NCI-H774 (cell line): ENCODE measurements at places on chromosomes 12 and 14.
A peak's percentile ranks its signal among the peaks of the same experiment; 100 is the strongest.

DNA sequence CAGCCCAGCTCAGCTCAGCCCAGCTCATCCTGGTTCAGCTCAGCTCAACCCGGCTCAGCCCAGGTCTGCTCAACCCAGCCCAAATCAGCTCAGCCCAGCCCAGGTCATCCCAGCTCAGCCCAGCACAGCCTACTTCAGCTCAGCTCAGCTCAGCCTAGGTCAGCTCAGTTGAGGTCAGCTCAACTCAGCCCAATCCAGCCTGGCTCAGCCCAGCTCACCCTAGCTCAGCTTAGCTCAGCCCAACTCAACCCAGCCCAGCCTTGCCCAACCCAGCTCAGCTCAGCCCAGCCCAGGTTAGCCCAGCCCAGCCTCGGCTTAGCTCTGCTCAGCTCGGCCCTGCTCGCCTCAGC lies 332.3 kb downstream of the TMEM121 start:
- DNase-seq: no peak

DNA sequence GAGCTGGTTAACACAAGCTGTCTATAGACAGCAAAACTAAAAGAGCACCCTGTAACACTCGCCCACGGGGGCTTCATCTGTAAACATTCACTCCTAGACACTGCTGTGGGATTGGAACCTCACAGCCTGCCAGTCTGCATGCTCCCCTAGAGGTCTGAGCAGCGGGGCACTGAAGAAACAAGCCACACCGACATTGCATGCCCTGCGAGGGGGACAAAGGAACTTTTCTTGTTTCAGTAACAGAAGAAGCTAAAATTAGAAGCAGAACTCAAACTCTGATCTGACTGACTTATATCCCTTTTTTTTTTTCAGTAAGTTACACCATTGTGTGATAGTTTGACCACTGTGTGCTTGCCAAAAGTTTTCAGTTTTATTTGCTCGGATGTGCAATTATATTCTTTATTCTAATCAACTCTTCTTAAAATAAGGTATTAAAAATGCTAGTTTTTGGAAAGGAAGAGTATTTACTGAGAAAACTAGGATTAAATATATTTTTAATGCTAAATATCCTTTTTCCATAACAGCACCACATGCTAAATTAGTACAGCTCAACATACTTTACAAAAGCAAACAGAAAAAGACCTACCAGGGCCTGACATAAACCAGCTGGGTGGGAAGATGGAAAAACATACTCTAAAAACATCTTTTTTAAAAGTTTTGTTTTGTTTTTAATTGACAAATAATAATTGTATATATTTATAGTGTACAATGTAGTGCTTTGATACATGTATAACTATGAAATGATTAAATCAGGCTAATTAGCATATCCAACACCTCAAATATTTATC lies 100.2 kb downstream of the EPS8 start:
- no peak for DNase-seq

DNA sequence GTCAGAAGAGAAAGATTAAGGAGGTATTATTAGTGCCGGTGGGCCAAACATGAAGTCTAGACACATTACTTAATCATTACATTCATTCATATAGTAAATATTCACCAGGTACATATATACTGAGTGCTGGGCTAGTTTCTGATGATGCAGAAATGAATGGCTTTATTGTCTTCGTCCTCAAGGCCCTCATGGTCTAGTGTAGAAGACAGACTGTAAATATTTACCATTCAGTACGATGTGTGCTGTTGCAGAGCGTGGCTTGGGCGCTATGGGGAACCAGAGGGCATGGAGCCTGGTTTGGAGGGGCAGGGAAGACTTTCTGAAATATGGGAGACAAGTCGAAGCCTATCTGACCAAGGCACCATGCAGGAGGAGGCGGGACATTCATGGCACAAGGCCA lies 37.0 kb upstream of the TCL1B start:
- DNase-seq: peak; percentile 50

GRCh38 chr14:52399104-52399503 lies 85.0 kb downstream of the PTGER2 start:
- no peak for DNase-seq

DNA sequence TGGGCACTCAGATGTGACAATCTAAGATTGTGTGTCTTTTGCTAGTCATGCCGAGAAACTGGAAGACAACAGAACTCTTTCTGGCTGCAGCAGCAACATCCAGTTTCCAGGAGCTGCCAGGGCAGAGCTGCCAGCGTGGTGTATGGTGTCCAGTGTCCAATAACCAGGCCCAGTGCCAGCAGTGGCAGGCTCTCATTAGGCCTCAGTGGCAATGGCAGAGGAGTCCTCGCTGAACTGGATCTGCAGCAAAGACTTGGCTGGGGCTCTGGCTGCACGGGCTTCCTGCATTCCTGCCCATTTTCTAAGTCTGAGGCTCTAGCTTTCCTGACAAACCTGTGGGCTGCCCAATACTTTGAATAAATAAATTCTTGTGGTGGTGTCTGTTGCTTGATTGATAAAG lies 26.2 kb upstream of the PPM1A start:
- DNase-seq: no peak

DNA sequence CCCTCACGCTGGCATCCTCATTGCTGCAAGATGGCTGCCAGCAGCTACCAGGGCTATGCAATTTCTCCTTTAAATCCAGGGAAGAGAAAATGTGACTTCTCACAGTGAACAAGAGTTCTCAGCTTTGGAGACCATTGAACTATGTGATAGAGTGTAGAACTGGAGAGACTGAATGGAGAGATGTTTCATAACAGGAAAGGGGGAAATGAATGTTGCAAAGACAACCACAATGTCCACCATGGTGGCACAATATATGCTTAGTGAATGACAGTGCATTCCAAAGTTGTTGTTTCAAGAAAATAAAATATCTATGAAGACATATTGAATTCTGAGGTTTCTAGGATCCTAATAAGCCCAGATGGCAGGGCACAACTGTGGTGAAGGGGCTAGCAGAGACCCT lies 13.2 kb upstream of the COCH start:
- no peak for DNase-seq

GRCh38 chr12:53073881-53074280 lies 5.3 kb downstream of the SPRYD3 start:
- no peak for DNase-seq

DNA sequence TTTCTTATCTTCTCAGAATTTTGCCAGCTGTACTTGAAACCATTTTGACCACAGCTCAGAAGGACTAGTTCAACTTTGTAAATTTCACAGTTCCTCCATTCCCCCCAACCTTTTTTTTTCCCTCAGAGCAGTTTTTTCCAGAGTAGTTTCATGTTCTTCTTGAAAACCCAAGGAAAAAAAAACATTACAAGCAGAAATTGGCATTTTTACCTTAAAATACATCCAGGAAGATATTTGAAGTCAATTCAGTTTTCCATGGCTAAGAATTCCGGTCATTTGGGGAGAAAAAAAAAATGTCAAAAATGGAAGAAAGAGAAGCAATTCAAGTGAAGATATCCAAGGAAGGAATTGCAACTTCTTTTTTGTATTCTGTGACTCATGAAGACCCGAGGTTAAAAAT lies 39.5 kb downstream of the SYNE2 start:
- no peak for DNase-seq

- peak; percentile 46 for DNase-seq
Observed at GRCh38 chr12:103848143-103848542, 7.1 kb upstream of the NT5DC3 start.

DNA sequence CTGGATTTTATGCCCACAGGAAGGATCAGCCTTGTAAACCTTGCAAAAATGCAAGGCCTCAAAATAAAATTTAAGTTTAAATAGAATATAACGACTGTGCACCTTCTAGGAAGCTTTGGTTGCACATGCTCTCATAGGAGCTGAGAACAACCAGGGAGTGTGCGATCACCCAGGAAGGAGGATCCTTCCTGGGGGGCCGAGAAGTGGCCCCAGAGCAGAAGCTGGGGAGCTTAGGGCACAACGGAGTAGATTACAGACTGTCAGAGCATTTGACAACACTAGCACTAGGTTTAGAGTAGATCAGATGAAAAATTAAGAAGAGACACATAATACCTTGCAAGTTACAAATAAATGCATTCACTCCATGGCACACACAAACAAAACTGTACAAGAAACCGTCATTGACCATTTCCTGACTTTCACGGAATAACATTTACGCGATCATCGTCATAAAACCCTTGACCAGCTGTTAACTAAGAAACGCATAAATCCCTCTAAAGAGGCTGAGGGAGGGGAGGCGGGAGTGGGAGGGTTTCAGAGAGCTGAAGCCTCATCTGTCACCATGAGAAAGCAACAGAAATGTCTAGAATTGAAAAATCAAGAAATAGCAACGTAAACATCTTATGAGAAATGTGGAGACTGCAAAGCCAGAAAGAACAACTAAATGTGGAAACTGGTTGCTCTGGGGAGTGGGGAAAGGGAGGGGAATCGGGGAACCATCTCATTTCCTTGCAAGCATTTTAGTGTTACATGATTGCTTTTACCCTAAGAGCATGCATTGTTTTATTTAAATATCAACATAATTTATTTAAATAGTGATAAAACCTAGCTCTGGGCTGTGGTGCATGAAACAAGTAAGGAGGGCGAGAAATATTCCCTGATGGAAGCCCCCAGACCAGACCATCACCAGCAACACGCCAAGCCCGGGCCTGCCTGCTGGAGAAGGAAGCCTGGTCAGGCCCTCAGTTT lies 13.1 kb upstream of the CCDC85C start:
- no peak for DNase-seq

DNA sequence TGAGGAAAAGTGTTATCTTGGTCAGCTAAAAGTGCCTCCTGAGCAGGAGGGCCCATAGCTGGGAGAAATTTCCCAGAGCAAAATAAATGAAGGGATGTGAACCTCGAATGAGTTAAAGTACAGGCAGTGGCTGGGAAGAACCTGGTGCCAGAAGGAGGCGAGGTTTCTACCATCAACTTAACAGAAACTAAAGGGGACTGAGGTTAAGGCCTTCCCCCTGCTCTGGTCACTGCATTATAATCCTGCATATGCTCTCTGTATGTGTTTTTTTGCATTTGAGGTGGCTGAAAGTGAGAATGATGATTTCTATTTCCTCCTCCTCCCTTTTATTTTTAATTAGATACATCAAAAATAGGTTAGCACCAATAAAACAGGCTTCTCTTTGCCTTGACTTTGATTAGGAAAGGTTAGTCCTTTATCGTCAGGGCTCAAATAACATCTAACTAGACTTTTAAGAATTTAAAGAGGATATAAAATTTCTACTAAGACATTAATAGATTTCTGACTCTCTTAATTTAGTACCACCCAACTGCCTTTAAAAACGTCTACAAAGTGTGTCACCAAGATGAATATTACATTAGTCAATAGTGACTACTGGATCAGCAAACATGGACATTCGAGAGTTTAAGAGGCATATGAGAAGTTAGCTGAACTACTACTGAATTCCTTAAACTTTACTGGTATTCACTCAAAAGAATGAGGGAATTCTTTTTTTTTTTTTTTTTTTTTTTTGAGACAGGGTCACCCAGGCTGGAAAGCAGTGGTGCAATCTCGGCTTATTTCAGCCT lies 49.2 kb downstream of the GALNT4 start:
- DNase-seq: no peak

- no peak for DNase-seq
Observed at GRCh38 chr14:103257211-103257962, 76.7 kb upstream of the EIF5 start.

DNA sequence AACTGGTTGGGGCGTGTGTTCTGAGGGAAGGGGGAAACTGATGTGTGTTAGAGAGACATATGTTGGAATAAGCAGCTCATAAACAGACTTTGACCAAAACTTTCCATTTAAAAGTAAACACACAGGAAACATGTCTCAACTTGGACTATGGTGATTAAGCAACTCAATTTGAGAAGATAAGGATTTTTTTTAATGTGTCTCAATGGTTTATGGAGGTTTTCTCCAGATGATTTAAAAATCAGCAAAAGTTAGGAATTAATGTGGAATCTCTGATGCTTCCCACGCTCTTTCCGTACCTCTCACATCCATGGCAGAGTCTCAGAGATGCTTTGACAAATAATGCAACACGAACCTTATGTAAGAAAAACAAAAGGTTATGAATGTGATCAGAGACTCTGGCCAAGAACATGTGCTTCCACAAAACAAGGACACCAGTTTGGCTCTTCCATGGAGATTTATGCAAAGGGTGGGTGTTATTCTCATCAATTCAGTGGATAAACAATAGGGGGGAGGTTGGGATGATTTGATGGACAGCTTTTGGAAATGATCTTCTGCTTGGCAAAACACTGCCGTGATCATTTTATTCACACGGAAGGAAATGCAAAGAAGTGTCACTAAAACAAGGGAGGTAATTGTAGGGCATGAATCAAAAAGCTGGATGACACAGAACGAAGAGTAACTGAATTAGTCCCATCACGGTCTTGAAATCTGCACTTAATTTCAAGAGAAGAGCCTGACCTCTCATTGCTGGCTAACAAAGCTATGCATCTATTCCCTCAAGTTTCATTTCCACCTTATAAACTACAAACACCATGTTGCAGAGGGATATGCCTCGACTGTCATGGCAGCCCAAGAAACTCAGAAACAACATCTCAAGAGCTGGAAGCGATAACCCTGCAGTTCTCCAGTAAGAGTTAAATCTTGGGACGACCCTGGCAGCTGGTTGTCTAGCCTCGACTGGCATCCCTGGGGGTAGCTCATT lies 76.5 kb downstream of the FOXN3 start:
- no peak for DNase-seq

- no peak for DNase-seq
Observed at GRCh38 chr12:91335699-91336098, 153.1 kb upstream of the DCN start.
